ENCODE measurements at places on chromosomes 13 and 19.

DNA sequence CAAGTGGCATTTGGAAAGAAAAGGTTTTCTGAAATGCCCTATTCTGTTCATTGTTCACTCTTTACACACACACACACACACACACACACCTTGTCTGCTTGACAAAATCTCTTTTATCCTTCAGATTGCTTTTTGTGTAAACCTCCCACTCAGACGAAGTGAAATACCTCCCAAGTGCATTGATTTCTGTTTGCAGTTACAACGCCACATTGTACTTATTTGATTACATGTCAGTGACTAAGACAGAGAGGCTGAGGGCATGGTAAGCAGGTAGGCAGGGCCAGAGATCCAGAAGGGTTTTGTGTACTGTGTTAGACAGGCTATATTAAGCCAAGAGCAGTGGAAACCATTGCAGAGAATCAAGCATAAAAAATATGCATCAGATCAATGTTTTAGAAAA, 561.8 kb downstream of the GPC6 start:
- no peak for DNase-seq

GRCh38 chr13:38755793-38756192, 68.9 kb downstream of the FREM2 start:
- DNase-seq: no peak

- DNase-seq: no peak
Measured at GRCh38 chr13:43244481-43244880, 221.1 kb downstream of the DNAJC15 start.

GRCh38 chr19:40464059-40465024, 1.2 kb downstream of the BLVRB start:
- DNase-seq: no peak

GRCh38 chr19:977058-977464, 7.1 kb upstream of the WDR18 start:
- no peak for DNase-seq
